Cortex of kidney (tissue), 1 donor: ENCODE measurements at places on chromosomes 11 and 22.

GRCh38 chr11:62394825-62395538 is 23.9 kb upstream of the SCGB1A1 start:
- no peak for DNase-seq

DNA sequence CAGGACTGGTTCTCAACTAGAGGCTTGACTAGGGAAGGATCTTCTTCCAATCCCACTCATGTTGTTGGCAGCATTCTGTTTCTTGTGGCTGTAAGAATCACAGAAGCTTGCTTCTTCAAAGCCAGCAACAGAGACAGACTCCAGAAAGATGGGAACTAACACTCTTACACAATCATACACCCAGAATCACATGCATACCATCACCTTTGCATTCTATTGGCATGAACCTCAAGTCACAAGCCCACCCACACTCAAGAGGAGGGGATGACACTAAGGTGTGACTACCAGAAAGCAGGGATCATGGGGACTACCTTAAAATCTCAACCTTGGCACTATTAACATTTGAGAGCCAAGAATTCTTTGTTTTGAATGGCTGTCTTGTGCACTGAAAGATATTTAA is 13.6 kb upstream of the PANX3 start:
- no peak for DNase-seq

GRCh38 chr11:125183641-125184040 is 19.1 kb downstream of the PKNOX2 start:
- no peak for DNase-seq

- no peak for DNase-seq
Measured at GRCh38 chr11:63767267-63767564, 1.4 kb downstream of the ZFTA start.

GRCh38 chr22:16957781-16958180 is 50.2 kb downstream of the GAB4 start:
- no peak for DNase-seq

- DNase-seq: no peak
Measured at GRCh38 chr11:79108851-79109250, 332.0 kb downstream of the TENM4 start.

DNA sequence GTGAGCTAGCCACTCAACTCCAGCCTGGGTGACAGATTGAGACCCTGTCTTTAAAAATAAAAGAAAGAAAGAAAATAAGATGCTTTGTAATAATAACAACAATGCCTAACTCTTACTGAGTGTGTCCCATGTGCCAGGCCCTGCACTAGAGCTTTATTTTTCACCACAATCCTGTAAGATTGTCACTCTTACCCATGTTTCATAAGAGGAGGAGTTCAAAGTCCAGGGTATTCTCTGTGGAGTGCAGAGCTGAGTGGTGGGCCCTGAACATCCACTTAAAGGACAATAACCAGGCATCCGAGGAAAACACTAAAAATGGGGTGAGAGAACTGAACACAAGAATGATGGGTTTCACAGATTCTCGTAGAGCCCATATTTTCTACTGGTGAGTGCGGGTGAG is 925 bp upstream of the C11orf52 start:
- DNase-seq: no peak

- DNase-seq: no peak
Measured at GRCh38 chr11:84890676-84891075, 736.5 kb downstream of the DLG2 start.

GRCh38 chr11:68025047-68025446 is 5.4 kb upstream of the NDUFS8 start:
- no peak for DNase-seq

- no peak for DNase-seq
Measured at GRCh38 chr11:62665599-62666258, 617 bp downstream of the CSKMT start.

- no peak for DNase-seq
Measured at GRCh38 chr11:72635933-72636332, 38.3 kb downstream of the PDE2A start.

GRCh38 chr22:22375576-22376351 is 131.2 kb downstream of the VPREB1 start:
- DNase-seq: no peak

DNA sequence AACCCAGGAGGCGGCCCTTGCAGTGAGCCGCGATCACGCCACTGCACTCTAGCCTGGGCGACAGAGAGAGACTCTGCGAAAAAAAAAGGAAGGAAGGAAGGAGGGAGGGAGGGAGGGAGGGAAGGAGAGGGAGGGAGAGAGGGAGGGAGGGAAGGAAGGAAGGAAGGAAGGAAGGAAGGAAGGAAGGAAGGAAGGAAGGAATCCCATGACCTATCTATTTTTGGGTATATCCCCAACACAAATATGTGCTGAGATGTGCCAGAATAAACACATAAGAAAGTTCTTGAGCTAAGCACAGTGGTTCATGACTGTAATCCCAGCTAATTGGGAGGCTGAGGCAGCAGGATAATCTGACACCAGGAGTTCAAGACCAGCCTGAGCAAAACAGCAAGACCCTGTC is 82.0 kb downstream of the SIK3 start:
- no peak for DNase-seq

- DNase-seq: no peak
Measured at GRCh38 chr11:103344886-103345285, 235.7 kb downstream of the DYNC2H1 start.

GRCh38 chr11:104876861-104877431 is 21.3 kb downstream of the CASP12 start:
- no peak for DNase-seq

GRCh38 chr11:9617940-9618339 is 44.5 kb downstream of the WEE1 start:
- no peak for DNase-seq

GRCh38 chr11:67376873-67377808 is 3.7 kb upstream of the CLCF1 start:
- DNase-seq: no peak

DNA sequence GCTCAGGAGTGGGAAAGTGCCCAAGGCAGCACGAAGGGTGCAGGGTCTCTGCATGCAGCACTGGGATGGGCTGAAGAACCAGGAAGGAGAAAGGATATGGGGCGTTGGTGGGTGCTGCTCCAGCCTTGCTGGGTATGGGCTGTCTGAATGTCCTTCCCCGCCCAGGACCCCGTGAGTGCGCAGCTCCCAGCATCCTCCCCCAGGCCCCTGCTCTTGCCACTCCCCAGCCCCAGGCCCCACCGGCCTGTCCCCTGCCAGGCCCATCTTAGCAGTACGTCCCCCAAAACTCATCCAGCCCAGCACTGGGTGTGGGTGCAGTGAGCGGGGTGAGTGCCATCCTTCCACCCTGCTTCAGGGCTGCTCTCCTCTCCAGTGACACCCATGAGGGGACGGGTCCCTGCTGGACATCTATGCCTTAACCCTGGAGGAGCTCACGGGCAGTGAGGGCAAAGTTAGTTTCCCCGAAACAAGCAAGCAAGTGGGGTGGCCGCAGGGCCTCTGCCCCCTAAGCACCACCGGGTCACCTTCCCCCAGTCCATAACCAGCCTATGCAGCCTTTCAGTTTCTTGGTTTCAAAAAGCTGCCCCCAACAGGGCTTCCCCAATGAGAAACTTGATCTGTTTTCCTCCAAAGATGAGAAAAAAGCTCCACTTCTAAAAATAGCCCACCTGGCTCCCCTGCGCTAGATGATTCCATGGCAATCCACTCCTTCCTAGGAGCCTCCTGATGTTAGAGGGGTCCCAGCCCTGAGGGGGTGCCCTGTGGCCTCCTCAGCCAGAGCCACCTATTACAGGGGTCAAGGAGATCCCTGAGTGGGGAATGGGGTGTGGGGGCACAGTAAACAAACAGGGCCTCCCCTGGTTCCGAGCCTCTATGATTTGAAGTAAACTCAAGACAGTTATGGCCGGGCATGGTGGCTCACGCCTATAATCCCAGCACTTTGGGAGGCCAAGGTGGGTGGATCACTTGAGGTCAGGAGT is 103.8 kb downstream of the MORC2 start:
- no peak for DNase-seq

DNA sequence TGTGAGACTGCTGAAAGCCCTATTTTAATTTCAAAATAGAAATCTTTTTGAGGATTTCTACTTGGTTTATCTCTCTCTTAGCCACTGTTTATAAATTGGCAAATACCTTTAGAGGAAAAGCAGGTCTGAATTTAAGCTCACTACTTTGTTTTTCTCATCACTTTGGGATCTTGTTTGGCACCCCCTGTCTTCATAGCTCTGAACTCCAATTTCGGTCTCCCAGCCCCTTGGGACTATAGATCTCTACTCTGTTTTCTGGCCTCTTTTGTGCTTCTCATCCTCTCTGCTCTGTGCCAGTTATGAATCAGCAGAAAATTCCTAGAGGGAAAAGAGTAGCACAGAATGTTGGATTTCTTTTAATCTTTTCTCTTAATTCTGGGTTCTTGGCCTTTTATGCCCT is 118.3 kb downstream of the CYP2R1 start:
- DNase-seq: no peak

DNA sequence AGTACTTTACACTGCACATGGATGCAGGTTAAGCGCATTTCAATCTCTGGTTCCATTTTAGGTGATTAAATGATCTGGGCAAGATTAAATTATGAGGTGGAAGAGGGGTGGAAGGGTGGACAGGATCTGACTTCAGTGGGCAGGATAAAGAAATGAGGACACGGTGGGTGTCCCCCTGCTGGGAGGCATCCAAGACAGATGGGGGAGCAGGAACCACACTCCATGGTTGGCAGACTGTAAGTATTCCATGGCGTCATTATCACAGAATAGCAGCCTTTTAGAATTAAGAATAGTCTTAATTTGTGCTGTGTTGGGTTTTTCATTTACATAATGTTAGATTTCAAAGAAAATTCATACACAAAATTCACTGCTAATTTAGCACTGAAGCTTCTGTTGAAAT is 7.6 kb upstream of the SORL1 start:
- no peak for DNase-seq

DNA sequence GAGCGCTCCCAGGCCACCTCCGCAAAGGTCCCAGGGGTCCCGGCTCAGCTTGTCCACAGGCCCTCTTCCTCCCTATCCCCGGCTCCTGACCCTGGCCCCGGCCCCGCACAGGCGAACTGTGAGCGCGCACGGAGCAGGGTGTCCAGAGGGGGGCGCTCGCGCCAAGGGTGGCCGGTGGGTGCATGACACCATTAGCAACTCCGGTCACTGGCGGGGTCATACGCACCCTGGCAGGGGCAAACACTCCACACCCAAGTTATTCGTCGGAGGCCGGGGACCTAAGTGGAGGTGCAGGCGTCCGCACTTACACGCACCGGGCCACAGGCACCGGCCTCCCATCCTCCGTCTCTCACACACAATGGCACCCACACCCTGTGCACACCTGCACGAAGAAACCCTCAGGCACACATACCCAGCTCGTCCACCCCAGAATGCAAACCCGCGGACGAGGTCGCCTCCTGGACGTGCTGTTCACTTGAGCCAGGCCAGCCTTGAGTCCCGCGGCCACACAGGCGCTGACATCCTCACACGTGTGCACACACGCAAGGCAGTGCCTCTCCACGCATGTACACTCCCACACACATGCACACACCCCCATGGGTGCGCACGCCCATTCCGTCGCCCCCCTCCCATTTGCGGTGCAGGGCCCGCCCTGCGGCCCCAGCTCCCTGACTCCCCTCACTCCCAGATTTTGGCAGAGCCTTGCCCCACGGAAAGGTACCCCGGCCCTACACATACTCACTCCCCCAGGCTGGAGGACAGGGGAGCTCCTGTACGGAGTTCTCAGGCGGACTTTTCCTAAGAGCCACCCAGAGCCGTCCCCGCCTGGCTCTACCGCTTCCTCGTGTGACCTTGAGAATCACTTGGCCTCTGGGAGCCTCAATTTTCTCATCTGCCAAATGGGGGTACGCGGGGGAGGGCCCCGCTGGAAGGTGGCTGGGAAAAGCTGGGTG is at the start of gene RASGRP2:
Gene RASGRP2 (minus strand): TSS at position 552 of the 953 bp plus-strand sequence. CDS start 1,276 bp downstream, outside the sequence.
- DNase-seq: no peak
